Osteoblast (primary cell): ENCODE measurements at places on chromosomes 4 and X.

DNA sequence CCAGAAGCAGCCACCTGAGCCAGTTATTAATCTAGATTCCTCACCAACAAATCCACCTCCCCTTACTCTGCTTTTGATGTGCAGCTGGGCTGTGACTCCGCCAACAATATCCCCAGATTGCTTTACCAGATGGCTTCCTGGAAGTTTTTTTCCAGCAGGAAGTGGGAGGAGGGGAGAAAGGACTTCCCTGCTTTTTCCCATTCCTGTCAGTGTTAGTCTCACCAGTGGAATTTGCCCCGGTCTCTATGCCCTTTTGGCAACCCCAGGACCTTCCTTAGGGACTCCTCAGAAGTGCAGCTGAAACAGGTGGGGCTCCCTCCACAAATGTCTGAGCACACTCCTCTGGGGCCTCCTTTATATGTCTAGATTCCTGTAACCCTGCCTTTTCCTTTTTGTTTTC lies 465.2 kb upstream of the IGFBP7 start:
- no peaks in the 10 kb centered on the region for H3K36me3 ChIP-seq
- H3K27ac ChIP-seq: no peak overlapping the region
- no peaks in the 10 kb centered on the region for H3K4me1 ChIP-seq
- no peaks in the 10 kb centered on the region for H3K27me3 ChIP-seq

GRCh38 chr4:183130328-183131155 lies 31.5 kb downstream of the WWC2 start:
- no peaks in the 10 kb centered on the region for H3K36me3 ChIP-seq
- peaks cover 11% of the 10 kb centered on the region for H3K4me1 ChIP-seq
- no peak for DNase-seq
- H3K4me3 ChIP-seq: no peak overlapping the region
- no peak overlapping the region for H3K27ac ChIP-seq

- H3K27ac ChIP-seq: no peak overlapping the region
- no peaks in the 10 kb centered on the region for H3K4me1 ChIP-seq
- H3K36me3 ChIP-seq: no peaks in the 10 kb centered on the region
- DNase-seq: no peak
These were observed 284.0 kb upstream of the ZFP42 start for GRCh38 chr4:187711586-187711985.

DNA sequence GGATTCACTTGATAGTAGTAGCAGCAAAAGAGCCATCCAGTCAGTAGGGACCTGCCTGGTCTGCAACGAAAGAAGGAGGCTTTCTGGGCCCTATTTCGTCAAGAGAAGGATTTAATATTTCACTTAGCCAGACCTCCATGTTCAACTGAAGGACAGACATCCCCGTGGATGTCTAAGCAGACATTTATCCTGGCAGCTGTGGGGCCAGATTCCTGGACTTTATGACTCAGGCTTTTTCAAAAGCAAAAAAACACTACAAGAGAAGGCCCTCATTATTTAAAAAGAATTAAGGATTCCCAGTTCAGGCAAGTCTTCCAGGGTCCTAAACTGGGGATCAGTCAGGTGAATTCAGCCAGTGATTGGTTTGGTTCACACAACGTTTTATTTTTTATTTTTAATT lies 88.5 kb upstream of the TSPAN5 start:
- no peaks in the 10 kb centered on the region for H3K36me3 ChIP-seq
- peak overlapping the region; percentile 46 for H3K27ac ChIP-seq
- no peaks in the 10 kb centered on the region for H3K27me3 ChIP-seq
- DNase-seq: no peak

DNA sequence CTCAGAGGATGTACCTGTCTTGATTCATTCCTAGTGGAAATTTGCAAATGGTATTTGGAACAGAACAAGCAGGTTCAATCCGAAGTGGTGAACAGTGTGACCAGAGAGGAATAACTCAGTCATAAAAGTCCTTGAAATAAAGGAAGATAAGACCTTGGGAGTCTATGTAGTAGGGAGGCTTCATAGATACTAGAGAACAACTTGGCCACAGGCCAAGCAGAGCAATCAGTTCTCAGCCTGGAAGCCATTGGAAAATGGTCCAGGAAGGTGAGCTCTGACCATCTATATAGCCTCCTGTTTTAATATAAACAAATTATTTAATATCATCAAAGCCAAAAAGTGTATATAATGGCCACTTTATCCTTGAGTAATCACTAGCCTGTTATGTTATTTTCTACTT lies 11.3 kb downstream of the TXK start:
- no peak for DNase-seq
- H3K27ac ChIP-seq: no peak overlapping the region
- no peaks in the 10 kb centered on the region for H3K36me3 ChIP-seq
- peaks cover 10% of the 10 kb centered on the region for H3K27me3 ChIP-seq

GRCh38 chr4:4865705-4866123 lies 6.2 kb downstream of the MSX1 start:
- peaks cover 57% of the 10 kb centered on the region for H3K27me3 ChIP-seq
- no peak overlapping the region for H3K27ac ChIP-seq
- peak overlapping the region; percentile 62 for H3K4me3 ChIP-seq
- DNase-seq: no peak

- H3K4me1 ChIP-seq: no peaks in the 10 kb centered on the region
- no peak overlapping the region for H3K27ac ChIP-seq
- no peaks in the 10 kb centered on the region for H3K27me3 ChIP-seq
- no peaks in the 10 kb centered on the region for H3K36me3 ChIP-seq
These were observed 128.3 kb downstream of the SHOX start for GRCh38 chrX:758917-759316.

DNA sequence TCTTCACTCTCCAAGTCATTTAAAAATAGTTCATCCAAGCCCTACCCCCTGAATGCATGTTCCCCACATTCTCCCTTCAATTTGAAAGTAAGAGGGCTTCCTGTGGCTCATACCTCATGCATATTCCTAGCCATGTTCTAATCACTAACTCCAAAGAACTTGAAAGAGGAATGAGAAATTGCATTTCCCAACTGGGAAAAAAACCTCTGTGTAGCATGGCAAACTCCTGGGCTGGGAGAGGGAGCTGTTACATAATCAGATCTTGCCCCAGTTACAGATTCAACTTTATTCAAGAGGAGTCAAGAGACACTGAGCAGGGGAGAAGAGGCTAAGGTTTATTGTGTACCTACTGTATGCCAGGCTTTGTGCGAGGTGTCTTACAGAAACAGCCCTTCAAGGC lies 90.2 kb downstream of the SLC2A9 start:
- H3K36me3 ChIP-seq: no peaks in the 10 kb centered on the region
- no peaks in the 10 kb centered on the region for H3K4me1 ChIP-seq
- no peaks in the 10 kb centered on the region for H3K27me3 ChIP-seq
- no peak overlapping the region for H3K4me3 ChIP-seq
- no peak overlapping the region for H3K27ac ChIP-seq

GRCh38 chr4:134024251-134024650 lies 177.3 kb downstream of the PABPC4L start:
- no peaks in the 10 kb centered on the region for H3K36me3 ChIP-seq
- DNase-seq: no peak
- no peaks in the 10 kb centered on the region for H3K4me1 ChIP-seq
- no peak overlapping the region for H3K4me3 ChIP-seq
